ENCODE measurements at places on chromosomes 3 and 15.

GRCh38 chr3:89375451-89375850, 268.0 kb downstream of the EPHA3 start:
- DNase-seq = no peak

- no peak for DNase-seq
Measured at GRCh38 chr15:97849183-97849582, 111.3 kb upstream of the ARRDC4 start.

- no peak for DNase-seq
Measured at GRCh38 chr15:97087006-97087741, 756.7 kb downstream of the NR2F2 start.

DNA sequence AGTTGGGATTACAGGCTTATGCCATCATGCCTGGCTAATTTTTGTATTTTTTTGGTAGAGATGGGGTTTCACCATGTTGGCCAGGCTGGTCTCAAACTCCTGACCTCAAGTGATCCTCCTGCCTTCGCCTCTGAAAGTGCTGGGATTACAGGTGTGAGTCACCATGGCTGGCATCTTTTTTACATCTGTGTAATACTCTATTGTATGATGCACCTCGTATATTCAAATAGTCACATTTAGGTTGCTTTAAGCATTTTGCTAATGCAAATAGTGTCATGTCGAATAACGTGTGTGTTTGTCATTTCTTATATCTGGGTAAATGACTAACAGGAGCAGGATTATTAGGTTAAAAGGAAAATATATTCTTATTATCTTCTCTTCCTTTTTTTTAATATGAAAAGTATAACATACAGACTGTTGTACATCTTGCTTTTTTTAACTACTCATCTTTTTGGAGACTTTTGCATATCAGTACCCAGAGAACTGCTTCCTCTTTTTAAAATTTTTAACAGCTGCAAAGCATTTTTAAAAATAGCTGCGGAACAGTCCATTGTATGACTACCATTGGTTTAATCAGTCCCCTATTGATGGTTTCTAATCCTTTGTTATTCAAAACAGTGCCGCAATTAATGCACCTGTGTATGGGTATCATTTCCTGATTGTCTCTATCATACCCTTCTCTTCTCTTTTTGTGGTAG, 13.4 kb downstream of the SCAMP5 start:
- DNase-seq = peak; percentile 58

GRCh38 chr3:134655706-134656105, 4.9 kb upstream of the KY start:
- no peak for DNase-seq

DNA sequence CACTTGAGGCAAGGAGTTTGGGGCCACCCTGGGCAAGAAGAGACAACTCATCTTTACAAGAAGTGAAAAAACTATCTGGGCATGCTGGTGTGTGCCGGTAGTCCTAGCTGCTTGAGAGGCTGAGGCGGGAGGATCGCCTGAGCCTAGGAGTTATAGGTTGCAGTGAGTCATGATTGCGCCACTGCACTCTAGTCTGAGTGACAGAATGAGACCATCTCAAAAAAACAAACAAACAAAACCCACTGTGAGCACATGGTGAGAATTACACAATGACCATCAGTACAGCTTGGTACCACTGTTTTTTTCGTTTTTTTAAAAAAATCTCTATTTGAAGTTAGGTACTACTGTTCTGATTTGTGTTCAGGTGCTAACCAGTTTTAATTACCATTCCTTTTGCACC, 13.6 kb downstream of the VPS39 start:
- DNase-seq = peak; percentile 93

DNA sequence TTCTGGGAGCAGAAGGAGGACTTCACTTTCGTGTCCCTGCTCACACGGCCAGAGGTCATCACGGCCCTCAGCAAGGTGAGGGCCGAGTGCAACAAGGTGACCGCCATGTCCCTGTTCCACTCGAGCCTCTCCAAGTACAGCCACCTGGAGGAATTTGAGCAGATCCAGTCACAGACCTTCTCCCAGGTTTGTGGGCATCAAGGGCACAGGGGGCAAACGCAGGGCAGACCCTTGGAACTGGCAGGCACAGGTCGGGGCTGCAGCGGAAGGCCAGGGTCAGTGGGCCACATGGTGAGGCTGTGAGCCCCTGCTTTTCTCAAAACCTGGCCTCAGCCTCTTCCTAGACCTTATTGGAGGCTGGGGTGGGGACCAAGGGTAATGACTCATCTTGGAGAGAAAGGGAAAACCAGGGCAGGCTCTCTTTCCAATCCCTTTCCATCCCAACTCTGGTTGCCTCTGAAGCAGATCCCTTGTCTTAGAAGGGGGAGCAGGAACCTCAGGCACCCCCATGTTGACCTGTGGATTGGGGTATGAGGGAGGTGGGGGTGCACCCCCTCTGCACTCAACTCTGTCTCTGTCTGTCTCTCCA, 29.5 kb downstream of the DNAH1 start:
- no peak for DNase-seq

- DNase-seq = peak; percentile 42
Measured at GRCh38 chr3:119630128-119630879, 30.1 kb downstream of the POPDC2 start.

- no peak for DNase-seq
Measured at GRCh38 chr15:47857776-47858167, 140.5 kb downstream of the SEMA6D start.

GRCh38 chr3:100113723-100114412, 433 bp downstream of the FILIP1L start:
- DNase-seq = peak; percentile 56

- DNase-seq = no peak
Measured at GRCh38 chr3:129665024-129665768, 58.7 kb upstream of the PLXND1 start.

GRCh38 chr3:52896613-52897012, 735 bp downstream of the STIMATE start:
- no peak for DNase-seq

DNA sequence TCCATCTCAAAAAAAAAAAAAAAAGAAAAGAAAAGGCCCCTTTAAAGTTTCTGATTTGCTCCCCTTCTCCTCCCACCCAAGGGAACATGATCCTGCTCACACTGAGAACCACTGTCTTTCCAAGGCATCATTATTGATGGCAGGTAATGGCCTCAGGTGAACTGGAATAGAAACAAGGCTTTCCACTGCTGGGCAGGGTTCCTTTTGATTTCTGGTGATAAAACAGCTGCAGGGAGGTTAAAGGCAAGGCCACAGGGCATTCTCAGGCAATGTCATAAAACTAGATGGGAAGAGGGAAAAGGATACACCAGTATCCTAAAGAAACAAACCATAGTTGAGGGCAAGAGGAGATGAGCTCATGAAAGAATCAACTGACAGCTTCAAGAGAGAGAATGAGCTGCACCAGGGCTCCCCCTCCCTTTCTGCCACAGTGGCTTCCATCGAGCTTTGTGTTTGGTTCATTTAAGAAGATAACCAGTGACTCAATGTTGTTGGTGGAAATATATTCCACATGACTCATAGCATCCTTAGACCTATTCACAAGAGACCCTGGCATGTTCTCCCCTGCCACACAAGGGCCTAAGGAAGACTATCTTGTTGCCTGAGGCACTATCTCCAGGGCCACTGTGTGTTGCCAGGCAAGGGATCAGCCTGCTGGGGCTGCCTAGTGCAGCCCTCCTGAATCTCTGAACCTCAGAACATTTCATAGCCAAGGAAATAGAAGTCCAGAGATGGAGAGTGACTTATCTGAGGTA, 86.4 kb downstream of the WDR76 start:
- no peak for DNase-seq

- DNase-seq = peak; percentile 36
Measured at GRCh38 chr3:184717399-184717983, 5.6 kb upstream of the MAGEF1 start.

DNA sequence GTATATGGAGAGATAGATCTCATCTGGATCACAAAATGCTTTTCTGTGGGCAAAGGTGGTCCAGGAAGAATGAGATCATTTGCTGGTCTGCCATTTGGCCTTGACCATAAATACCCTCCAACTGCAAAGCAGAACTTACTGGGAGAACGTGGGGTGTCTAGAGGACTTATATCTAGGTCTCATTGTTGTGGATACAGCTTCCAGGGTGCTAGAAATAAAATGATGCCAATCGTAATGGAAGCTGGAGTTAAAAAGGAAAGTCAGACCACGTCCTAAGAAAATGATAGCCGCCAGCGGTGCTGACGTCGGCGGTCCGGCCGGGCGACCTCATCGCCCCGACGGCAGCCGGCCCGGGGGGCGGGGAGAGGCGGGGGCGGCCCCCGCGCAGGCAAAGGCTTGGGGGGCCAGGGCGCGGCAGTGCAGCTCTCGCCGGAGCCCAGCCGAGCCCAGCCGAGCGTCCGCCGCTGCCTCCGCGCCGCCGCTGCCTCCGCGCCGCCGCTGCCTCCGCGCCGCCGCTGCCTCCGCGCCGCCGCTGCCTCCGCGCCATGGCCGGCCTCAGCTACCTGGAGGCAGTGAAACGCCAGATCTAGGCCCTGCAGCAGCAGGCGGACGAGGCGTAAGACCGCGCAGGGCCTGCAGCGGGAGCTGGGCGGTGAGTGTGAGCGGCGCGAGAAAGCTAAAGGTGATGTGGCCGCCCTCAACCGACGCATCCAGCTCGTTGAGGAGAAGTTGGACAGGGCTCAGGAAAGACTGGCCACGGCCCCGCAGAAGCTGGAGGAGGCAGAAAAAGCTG, 89.5 kb downstream of the EOMES start:
- DNase-seq = peak; percentile 78

DNA sequence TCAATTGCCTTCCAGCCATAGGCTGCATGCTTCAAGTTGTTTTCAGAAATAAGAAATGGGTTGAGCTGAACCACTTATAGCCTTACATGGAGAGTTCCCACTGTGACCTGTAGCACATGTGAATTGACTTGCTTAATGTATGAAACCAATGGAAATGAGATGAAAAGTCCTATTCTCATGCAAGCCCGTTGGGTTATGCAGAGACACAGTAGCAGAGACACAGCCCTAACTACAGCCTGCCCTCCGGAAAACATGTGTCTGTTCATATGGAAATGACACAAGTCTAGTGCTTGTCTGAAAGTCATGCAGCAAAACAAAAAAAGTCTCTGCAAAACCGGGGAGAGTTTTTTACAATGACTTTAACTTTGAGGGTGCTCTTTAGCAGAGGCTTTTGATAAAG, 14.5 kb downstream of the HIGD2B start:
- DNase-seq = no peak

GRCh38 chr3:190424478-190425439, 24.9 kb downstream of the TMEM207 start:
- peak; percentile 65 for DNase-seq

- no peak for DNase-seq
Measured at GRCh38 chr3:123411340-123412040, 37.4 kb downstream of the ADCY5 start.

GRCh38 chr3:67517781-67518180, 136.6 kb downstream of the SUCLG2 start:
- DNase-seq = no peak

DNA sequence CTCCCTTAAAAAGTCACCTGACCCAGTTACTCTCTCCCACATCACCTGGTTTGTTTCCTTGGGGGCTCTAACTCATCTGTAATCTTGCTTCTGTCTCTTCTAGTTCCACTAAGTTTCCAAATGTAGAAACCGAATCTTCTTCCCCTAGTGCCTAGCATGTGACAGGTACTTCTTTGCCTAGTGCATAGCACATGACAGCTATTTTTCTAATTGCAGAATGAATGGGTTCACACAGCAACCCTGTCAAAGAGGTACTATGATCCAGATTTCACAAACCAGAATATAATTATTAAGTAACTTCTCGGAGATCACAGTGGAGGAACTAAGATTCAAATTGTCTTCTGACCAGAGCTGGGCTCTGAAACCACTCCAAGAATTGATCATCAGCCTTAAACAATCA, 7.4 kb downstream of the DPH3 start:
- no peak for DNase-seq

DNA sequence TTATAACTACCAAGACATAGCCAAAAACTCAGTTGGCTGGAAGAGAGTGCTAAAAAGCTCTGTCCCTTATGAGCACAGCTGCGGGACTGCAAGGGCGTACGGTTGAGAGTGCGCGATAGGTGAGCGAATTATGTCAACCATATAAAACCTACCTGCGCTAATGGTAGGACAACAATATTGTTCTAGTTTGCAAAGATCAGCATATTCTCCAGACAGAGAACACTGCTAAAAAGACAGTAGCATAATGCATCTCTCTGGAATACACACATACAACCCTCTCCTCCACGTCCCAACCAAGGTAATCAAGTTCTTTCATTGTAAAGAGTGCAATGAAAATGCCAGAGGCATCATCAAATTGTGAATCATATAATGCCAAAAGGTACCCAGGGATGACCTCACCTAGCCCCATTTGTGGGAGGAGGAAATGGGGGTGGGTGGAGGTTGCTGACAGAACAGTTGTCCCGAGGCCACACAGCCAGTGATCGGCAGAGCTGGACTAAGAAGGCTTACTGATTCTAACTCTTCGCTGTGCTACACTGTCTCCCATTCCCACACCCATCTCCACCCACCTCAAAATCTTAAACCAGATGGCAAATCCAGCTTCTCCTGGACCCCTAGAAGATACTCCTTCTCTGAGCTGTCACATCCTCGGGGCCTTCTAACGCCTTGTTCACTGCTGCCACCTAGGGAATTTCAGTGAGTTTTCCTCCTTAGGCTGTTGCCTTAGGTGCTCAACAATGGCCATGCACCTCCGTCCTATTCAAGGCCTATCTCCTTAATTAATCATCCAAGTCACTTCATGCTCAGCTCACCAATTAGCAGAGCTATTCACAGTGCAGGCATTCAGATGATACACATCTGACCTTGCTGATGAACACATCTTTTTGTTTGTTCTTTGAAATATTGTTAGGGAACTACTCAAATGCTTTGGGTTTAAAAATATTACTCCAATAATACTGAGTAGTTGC, 60.7 kb downstream of the RPL22L1 start:
- DNase-seq = peak; percentile 54

GRCh38 chr3:60514866-60515265, 736.4 kb downstream of the FHIT start:
- DNase-seq = no peak

Data from NB4 (cell line).